MG63 (cell line): ENCODE measurements at places on chromosomes 12 and 14. TPM values are rescaled to one million over a fixed set of nuclear protein-coding genes. Genes with fewer than 3 reads are reported as not detected.

- no peak for DNase-seq
Measured at GRCh38 chr14:104940526-104941150, 16.0 kb downstream of the PLD4 start.

DNA sequence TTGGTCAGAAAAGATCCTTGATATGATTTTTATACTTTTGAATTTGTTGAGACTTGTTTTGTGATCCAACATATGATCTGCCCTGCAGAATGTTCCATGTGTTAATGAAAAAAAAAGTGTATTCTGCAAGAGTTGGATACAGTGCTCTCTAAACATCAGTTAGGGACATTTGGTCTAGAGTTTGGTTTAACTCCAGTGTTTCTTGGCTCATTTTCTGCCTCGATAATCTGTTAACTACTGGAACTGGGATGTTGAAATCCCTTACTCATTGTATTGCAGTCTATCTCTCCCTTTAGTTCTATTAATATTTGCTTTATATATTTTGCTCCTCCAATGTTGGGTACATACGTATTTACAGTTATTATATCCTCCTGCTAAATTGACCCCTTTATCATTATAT lies 18.3 kb upstream of the TXNRD1 start:
- no peak for DNase-seq

DNA sequence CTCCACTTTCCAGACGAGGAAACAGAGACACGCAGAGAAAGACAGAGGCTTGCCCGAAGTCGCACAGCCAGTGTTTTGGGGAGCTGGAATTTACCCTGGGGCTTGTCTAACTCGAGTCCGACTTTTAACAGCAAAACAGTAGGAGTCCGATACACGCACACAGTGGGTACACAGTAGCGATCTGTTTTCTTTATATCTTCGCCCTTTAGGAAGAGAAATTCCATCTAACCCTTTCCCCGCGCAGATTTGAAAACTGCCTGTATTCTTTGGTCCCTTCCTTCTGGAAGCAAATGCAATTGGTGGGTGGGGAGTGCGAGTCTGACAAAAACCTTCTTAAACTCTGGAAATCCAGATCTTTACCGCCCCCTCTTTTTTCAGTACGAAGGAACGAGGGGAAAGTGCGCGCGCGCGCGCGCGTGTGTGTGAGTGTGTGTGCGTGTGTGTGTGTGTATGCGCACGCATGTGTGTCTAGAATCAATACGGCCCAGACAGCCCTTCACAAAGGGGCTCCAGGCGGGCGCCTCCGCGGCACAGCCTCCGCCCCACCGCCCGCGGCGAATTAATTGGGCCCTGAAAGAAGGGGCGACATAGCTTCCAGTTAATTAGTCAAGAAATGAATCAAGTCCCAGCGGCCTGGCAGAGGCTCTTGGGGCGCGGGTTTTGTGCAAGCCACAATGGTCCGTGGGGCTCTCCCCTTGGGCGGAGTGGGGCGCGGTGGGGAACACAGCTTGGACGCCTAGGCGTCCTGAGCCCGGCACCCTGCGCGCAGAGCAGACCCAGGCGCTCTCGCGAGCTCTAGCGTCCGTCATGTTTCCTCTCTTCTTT lies 14.0 kb upstream of the TBX3 start:
- no peak for DNase-seq

DNA sequence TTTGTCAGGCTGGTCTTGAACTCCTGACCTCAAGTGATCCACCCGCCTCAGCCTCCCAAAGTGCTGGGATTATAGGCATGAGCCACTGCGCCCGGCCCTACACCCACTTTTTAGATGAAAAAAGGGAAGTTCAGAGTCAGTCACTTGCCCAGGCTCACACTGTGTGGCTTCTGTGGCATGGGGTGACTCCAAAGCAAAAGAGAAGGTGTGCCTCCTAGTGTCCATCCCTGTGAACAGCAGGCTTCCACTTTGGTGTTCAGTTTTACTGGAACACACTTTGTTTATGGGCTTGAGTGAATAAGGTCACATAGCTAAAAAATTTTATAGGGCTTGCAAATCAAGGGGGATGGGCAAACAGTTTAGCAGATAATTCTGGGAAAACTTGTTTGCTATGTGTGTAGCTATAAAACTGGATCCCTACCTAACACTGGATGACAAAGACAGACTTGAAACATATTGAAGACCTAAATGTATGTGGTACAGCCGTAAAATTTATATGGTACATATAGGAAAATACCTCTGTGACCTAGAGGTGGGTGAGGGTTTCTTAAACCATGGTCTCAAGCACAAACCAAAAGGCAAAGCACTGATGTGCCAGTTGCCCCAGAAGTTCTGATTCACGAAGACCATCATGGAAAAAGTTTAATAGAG lies 54.9 kb downstream of the EID3 start:
- DNase-seq: peak; percentile 31

- DNase-seq: no peak
Measured at GRCh38 chr14:98229656-98230366, 1042.2 kb downstream of the BCL11B start.

DNA sequence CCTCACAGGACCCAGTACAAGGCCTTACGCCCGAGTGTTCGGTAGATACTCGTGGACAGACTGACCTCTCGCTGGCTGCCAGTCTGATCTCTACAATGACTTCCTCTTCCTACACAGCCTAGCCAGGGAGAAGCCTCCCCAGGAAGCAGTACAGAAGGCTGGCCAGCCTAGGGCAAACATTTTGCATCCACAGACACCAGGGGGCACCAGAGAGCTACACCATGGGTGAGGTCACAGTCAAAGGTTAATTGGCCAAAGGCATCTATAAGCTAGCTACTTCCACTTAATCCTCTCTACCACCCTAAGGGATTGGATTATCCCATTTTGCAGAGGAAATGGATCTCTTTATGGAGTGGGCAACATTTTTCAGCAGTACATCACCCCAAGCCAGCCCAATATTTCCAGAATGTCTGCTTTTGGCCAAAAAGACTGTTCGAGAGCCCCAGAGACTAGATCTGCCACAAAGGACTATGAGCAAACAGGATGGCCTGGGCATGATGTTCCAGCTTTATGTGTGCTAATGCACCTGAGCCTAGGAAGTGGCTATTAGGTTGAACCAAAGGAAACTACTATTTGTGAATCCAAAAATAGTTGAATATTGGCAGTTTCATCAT lies 14.6 kb upstream of the PNMA1 start:
- peak; percentile 52 for DNase-seq

GRCh38 chr14:73162251-73162650 lies 25.9 kb downstream of the PSEN1 start:
- DNase-seq: no peak

Gene PIWIL1
- not detected in 2 replicates for total RNA-seq

Gene PXMP2
- 130 and 145 TPM in 2 replicates for total RNA-seq

Gene OAS2
- 6.0 and 22.3 TPM in 2 replicates for total RNA-seq
